MV-4-11 (cell line): ENCODE measurements at places on chromosomes 1 and 21.
A peak's percentile ranks its signal among the peaks of the same experiment; 100 is the strongest.

DNA sequence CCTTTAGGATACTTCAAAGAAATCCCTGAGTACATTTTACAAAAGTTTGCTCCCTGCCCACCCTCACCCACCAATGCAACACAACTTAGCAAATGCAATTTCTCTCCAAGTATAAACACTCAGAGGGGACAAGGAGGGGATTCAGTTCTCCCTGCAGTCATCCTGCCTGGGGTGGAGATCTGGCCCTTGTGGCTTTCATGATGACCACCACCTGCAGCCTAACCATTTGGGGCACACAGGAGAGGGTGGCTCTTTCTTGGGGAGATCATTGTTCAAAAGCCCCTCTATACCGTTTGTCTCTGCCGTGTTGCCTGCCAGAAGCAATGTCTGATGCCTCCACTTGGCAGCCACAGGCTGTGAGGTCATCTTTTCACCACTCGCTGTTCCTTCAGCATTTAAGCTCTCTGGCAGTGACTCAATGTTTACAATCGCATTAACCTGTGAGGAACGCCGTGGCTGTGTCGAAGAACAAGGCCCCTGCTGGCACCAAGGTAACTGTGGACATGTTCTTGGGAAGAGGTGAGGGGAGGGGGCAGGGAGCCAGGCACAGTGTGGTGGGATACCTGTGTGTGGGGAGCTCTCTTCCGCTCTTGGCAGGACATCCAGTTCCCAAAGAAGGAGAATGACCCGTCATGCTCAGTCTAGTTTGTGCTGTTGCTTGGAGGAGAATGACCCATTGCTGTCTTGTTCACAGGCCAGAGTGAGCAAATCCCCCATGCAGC is 103.9 kb upstream of the DUSP10 start:
- DNase-seq, result no peak

GRCh38 chr1:234326497-234327366 is 46.5 kb upstream of the COA6 start:
- DNase-seq, result peak; percentile 75

DNA sequence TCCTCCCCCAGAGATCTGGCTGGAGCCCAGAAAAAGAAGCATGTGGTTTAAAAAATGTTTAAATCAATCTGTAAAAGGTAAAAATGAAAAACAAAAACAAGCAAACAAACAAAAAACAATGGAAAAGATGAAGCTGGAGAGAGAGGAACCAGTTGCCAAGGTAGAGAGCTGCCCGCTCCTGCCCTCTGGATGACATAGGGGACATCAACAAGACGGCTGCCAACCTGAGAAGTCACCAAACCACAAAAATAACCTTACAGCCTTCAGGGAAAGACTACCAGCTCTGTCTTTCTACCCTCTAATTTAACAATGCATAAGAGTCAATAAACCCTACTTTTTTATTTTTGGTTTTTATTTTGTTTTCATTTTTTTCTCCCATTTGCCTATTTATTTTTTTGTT is 8.5 kb upstream of the IPO9 start:
- no peak for DNase-seq

GRCh38 chr1:37692834-37693175 is 489 bp downstream of the CDCA8 start:
- no peak for DNase-seq

- no peak for DNase-seq
Measured at GRCh38 chr1:74713849-74714248, 19.0 kb downstream of the CRYZ start.

GRCh38 chr1:243490748-243491686 is 235.2 kb downstream of the SDCCAG8 start:
- DNase-seq, result peak; percentile 37

- no peak for DNase-seq
Measured at GRCh38 chr1:162901243-162901642, 40.3 kb upstream of the CCDC190 start.

DNA sequence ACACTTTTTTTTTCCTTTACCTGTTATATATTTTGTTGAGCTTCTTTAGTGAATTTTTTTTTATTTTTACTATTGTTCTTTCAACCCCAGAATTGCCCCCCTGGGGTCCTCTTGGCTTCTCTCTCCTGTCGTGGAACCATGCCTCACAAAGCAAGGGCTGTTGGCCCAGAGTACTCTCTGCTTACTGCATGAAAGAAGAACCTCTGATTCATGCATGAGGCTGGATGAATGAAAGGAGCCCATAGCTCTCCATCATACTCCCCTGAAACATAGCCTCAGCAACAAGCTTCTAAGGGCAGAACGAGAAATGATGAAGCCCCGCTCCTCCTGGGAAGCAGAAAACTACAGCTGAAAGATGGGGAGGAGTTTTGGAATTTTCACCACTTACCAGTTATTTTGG is 1441.0 kb downstream of the BRINP3 start:
- no peak for DNase-seq

DNA sequence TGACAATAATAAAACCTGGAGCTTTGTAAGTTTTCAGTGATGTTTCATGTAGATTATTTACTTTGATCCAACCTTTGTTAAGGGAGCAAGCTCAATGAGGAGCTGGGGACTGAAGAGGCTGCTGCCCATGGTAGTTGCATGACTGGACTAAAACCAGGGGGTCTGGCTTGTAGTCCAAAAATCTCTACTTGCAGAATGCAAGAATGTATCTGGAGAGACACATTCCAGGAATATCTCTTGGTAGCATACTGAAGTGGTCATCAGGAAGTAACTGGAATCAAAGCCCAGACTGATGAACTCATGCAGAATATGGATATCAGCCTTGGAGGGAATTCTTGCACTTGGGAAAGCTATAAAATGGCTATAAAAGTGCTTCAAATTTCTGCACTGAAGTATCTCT is 5.8 kb upstream of the KIAA0040 start:
- DNase-seq, result no peak

DNA sequence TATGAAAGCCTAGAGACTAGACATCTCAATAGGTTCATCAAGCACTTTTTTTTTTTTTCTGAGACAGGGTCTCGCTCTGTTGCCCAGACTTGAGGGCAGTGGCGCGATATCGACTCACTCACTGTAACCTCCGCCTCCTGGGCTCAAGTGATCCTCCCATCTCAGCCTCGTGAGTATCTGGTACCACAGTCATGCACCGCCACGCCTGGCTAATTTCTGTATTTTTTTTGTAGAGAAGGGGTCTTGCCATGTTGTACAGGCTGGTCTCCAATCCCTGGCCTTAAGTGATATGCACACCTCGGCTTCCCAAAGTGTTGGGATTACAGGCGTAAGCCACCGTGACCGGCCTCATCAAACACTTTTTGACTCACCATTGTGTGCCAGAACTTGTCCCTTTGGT is 613 bp upstream of the GPATCH4 start:
- no peak for DNase-seq
